ENCODE measurements at places on chromosomes 12 and 14.

DNA sequence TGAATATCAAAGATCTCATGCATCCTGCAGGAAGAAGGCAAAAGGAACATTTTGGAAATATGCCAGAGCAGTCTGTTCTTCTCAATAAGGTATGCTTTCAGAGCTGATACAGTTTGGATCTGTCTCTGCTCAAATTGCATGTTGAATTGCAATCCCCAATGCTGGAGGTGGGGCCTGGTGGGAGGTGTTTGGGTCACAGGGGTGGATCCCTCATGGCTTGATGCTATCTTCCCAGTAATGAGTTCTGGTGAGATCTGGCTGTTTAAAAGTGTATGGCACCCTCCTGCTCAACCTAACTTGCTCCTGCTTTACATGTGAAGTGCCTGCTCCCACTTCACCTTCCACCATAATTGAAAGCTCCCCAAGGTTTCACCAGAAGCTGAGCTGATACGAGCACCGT, 76.6 kb downstream of the RIN3 start:
- no peak for DNase-seq

DNA sequence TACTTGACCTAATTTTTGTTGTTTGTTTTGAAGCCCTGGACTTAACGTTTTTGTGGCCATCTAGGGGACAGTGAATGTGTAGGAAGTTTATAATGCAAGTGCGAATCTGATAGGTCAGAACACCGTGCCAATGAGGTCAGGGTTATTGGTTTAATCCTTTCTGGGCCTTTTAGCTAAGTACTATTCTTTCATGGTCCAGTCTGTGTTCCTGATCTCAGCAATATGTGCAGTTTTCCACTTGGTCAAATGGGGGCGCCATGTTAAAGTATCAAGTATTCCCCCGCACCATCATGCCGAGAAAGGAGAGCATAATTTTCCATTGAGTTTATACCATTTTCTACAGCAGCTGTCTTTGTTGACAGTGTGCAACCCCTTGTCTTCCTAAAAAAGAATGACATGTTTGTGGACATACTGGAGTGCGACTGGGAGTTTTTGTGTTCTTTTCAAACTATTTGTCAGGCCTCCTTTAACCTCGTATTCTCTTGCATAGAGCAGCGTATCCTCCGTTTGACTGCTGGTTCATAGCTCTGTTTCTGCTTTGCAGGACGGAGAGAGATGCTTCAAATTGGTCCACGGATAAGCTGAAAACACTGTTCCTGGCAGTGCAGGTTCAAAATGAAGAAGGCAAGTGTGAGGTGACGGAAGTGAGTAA, 1.3 kb downstream of the AHSA1 start:
- peak; percentile 64 for DNase-seq

- DNase-seq, result no peak
Observed at GRCh38 chr12:83018088-83018487, 331.4 kb downstream of the TMTC2 start.

DNA sequence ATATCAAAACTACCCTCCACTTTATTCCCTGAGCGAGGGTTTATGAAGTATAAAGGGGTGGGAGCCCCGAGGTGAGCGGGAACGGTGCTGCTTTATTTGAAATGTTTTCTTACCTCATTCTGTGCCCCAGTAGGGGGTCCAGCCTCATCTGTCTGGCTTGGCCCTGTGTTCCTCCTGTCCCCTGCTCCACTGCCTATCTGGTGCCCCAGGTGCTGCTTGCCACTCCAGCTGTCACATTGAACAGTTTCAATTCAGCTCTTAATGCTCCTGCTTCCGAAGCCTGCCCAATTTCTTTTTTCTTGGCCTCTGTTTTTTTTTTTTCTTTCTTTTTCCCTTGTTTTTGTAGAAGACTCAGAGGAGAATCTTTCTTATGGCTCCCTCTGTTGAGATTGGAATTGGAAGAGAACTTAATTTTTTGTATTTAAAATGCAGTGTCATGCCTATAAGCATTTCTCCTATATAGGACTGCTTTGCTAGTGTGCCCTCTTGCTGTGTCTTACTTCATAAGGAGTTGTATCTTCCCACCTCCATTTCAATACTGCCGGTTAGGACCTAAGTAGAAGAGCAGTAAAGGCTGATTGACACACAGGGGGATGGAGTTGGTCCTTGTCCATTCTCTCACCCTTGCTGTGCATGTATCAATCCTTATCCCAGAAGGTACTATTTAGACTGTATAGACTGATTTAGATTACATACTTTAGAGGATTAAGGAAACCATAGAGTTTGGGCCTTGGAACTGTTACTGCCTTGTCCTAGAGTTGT, 2.3 kb downstream of the ATXN7L3B start:
- no peak for DNase-seq

DNA sequence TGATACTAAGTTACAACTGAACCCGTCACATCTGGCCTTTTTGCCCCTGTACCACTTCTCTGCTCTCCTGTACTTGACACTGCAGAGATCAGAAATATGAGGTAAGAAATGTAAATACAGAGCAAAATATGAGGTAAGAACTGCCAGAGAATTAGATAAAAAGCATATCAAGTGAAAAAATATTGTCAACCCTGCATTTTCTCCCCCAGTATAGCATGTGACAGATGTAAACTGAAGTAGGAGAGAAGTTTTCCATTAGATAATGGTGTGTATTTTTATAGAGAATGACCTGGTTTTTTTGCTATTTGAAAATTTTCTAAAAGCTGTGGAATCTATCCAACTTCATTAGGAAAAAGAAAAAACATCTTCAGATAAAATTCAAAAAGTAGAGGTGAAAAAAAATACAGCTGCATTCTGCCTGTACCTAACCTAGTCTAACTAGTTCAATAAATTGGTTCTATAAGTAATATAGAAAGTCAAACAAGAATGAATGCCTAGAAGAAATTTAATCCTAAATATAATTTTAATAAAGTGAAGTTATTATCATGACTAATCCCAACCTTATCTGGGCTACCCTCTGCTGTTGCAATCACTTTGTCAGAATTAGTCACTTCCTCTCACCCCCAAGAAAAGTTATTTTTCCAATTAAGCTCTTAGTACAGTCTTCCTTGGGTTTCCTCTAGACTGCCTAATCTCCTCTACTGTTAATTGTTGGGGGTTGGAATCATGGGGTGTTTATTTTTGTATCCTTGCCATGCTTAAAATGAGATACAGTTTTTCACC, 210.0 kb downstream of the RASSF9 start:
- DNase-seq, result no peak

DNA sequence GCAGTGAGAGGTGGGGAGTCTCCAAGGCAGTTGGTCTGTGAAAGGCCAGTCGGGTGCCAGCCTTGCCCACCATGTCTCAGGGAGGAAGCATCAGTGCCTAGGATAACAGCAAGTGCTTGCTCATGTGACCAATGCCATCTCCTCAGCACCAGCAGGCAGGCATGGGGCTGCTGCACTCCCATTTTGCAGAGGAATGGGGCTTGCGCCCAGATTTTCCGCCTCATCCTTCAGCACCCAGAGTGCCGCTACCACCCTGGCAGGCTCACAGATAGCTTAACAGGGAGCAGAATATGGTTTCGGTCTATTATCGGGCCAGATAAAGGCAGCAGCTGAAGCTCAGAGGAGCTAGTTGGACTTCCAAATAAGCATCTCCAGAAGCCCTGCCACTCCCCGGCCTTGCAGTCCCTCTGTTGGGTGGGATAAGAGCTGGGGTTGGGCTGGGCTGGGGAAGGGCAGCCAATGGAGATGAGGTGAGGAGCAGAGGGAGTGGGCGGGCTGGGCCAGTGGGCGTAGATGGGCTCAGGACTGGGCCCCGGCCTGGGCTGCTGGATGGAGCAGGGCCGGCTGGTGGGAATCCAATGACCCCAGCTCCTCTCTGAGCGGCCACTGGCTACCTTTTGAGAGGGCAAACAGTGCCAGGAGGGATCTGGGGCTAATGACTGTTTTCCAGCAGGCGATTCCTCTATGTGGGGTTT, 8.4 kb upstream of the KRT80 start:
- no peak for DNase-seq

GRCh38 chr14:88256997-88257950, 65.8 kb downstream of the KCNK10 start:
- no peak for DNase-seq

DNA sequence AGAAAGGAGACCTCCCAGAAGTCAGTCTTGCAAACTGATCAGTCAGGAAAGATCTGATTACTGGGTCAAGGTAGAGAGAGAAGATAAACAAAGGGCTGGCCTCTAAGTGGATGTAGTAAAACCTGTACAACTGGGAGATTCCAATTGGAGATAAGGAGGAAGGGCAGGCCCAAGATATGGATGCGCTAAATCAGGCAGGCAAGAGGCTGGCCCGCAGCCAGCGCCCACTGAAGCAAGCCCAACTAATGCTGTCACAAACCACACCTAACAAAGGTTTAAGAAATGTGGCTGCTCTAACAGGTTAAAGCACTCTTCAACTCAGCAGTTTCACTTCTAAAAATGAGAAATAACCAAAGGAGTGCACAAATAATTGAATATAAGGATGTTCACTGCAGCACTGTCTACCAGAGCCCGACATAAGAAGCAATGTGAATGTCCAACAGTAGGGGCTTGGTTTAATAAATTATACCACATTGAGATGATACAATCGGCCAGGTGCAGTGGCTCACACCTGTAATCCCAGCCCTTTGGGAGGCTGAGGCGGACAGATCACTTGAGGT, 4.7 kb downstream of the GLTP start:
- DNase-seq, result no peak

- no peak for DNase-seq
Observed at GRCh38 chr12:106271575-106272505, 24.0 kb upstream of the CKAP4 start.
